ENCODE measurements at places on chromosomes 4 and X.
A peak's percentile ranks its signal among the peaks of the same experiment; 100 is the strongest.

- no peak for DNase-seq
Measured at GRCh38 chr4:152161676-152162330, 374.1 kb downstream of the FBXW7 start.

- no peak for DNase-seq
Measured at GRCh38 chr4:128290526-128290925, 2.9 kb upstream of the PGRMC2 start.

- DNase-seq, result no peak
Measured at GRCh38 chr4:139684351-139684750, 18.7 kb downstream of the MGST2 start.

DNA sequence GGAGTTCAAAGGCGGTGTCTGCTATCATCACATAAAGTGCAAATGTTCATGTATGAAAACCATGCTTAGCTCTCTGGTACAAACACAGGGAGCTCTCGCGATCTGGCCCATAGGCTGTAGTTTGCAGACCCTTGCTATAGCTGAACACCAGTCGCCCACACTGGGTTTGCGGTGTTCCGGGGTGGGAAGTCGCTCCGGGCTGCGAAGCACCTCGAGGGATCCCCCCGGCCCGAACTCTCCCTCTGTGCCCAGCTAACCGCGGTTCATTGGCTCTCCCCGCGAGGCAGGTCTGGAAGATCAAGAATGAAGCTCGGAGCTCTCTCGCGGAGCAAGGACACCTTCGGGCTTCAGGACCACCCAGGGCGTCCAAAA lies 341 bp upstream of the PRPS2 start:
- no peak for DNase-seq

GRCh38 chrX:75746891-75747639 lies 38.0 kb downstream of the MAGEE2 start:
- peak; percentile 28 for DNase-seq

GRCh38 chr4:7676398-7676922 lies 241.7 kb upstream of the PSAPL1 start:
- DNase-seq, result no peak

- DNase-seq, result no peak
Measured at GRCh38 chr4:100493756-100494155, 24.1 kb downstream of the EMCN start.

DNA sequence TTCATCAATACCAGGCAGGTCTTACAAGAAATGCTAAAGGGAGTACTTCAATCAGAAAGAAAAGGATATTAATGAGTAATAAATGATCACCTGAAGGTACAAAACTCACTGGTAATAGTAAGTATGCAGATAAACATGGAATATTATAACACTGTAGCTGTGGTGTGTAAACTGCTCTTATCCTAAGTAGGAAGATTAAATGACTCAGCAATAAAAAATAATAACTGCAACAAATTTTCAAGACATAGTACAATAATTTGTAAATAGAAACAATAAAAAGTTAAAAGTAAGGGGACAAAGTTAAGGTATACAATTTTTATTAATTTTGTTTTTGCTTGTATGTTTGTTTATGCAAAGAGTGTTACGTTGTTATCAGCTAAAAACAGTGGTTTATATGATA lies 43.7 kb upstream of the DACH2 start:
- no peak for DNase-seq

- DNase-seq, result peak; percentile 5
Measured at GRCh38 chrX:111869639-111870034, 6.3 kb upstream of the TRPC5OS start.

- DNase-seq, result no peak
Measured at GRCh38 chr4:56182356-56182755, 204.9 kb downstream of the AASDH start.

DNA sequence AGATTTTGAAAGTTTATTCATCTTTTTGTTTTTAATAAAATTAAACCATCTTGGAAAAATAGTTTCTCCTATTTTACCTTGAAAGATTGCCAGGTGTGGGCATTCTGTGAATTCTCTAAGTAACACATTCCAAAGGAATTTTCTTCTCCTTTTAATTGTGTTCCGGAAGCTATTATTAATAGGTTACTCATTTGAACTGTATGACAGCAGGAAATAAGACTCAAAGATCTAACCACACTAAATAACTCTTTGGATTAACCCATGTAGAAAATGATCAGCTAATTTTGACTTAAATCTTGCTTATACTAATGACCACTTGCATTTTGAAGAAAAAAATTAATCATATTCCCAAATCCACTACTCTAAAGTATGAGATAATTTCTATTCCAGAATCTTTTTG lies 17.6 kb upstream of the CCNI start:
- DNase-seq, result no peak

DNA sequence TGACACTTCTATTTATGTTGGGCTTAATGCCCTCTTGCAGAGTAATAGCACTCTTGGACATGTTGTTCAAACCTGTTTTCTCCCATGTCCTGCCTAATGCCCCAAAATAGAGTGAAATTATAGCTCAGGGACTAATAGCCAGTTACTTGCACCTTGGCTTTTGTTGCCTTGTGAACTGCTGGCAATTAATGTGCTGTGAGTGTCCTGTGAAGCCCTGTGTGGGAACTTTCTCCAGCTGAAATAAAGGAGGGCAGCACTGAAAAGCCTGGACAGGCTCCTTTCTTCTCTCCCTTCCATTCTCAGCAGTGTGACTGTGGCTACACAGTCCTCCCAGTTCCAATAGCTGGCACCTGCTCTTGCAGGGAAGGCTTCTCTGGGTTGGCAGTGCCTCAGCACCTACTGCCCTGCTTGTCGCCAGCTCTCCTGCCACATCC lies 72.4 kb downstream of the DCLK2 start:
- no peak for DNase-seq

DNA sequence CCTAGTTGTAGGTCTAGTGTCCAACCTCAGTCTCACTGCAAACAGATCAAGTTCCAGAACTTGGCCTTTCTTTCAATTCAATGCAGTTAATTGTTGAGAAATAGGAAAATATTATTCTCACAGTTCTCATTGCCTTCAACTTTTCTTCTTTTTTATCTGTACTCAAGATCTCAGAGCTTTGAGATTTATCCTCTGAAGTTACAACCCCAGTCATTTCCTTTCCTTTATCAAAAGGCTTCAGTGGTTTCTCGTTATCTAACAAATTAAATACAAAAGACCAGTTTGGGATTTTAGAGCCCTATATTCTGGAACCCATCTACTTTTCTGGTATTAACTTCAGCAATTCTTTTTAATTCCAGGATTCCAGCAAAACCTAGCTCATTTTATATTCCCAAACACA lies 130.2 kb downstream of the TMA16 start:
- no peak for DNase-seq

DNA sequence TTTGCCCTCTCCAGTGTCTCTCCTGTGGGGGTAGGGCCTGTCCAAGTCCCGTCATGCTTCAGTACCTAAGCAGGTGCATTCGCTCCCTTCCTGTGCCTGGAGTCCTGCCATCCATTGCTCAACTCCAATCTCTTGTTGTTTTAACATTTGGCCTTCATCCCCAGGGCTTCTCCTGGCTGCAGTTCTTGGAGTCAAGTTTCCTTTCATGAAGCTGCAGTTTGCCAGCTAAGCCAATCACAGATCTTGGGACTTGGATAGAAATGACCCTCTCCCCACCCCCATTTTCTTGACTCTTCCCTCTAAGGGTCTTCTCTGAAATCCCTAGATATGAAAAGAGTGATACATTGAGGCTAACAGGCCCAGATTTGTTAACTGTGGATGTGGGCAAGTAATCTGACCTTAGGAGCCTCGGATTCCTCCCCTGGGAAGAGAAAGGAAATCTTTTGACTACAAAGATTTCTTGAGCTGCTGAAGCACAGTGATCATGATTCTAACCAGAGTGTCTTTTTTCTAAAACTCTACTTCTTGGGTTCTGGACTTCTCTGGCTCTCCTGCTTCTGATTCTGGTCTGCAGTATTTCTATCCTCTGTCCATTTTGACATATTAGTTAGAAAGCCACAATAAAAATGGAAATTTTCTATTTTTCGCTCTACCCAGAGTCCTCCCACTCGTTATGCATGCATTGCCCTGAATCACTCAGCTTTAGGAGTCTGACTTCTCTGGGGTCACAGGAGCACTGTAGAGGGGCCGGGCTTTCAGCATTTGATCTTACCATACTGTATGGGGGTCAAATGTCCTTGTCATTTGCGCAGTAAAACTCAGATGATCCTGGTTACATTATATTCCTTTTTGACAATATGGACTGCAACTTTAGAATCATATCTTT lies 61.0 kb downstream of the CHRNA9 start:
- DNase-seq, result no peak

DNA sequence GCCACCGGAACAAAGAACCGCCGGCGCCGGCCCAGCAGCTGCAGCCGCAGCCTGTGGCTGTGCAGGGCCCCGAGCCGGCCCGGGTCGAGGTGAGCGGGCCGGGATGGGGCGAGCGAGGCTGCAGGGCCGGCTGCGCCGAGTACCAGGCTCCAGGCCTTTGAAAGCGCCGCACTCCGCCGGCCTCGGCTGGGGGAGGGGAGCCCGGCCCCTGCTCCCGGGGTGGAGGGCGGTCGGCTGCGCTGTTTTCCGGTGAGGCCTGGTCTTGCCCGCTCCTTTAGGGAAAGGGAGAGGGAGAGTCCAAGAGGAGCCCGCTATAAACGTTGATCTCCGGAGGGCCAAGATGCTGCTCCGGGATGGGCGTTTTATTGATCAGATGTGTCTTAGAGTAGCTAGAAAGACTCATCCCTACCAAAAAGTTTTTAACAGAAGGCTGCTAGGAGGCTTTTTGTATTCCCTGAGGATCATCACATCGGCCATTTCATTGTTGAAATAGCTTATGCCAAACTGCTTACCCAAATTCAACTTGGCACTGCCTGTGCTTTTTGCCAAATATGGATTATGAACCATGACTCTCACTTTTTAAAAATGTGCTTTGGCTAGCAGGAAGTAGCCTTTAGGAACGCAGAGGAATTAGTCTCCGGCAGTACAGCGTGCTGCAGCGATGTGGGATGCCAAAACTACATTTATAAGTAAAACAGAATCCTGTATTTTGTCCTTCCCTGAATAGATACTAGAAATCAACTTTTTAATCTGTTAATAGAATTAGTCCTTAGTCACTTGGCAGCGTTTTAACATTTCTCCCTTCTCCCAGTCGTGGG lies 760 bp downstream of the TMEM165 start:
- DNase-seq, result peak; percentile 17

DNA sequence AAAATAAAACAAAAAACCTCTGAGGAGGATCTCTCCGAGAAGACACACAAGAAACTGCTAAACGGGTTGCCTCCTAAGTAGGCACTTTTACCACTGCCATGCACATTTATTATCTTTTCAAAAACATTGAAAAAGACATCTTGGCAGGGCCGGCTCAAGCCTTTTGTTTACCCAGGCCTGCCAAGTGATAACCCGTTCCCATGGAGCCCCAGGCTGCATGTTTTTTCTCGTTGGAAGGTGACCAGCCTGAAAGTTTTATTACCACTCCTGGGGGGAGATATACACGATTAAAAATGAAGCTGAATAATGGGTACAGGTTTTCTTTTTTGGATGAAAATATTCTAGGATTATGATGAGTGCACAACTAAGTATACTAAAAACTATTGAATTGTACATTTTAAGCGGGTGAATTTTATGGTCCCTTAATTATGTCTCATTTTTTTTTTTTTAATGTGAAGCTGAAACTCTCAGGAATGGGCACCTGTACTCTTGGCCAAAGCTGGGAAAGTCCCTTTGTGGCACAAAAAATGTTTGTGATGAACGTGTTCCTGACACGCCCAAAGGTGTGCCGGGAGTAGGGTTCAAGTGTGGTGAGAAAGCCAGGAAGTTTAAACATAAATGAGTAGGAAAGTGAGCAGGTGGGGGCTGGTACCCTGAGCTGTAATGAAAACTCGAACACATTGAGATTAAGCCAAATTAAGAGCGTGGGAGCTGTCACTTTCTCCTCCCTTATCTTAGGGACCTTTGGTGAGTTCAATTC lies 1.5 kb upstream of the MAP7D2 start:
- no peak for DNase-seq

- no peak for DNase-seq
Measured at GRCh38 chr4:6996481-6996880, 46.7 kb upstream of the TADA2B start.

DNA sequence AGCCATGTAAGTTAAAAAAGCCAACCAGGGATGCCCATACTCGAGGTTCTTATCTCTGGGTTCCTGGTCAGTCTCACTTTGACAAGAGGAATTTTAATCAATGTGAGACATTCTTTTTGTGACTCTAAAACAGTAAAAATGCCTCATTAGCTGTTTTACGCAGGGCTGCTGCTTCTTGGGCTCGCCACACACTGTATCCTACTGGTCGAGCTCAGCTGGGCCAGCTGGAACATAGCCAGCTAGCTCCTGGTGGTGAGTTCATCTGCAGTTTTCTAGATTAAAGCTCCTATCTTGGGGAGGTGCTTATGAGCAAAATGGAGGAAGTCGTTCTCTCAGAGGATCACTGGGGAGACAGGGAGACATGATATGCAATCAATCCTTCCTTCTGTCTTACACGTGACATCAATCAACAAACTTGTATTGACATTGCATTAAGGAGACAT lies 55.9 kb upstream of the LEF1 start:
- DNase-seq, result no peak

- no peak for DNase-seq
Measured at GRCh38 chr4:68895561-68896198, 55.9 kb downstream of the UGT2A3 start.

DNA sequence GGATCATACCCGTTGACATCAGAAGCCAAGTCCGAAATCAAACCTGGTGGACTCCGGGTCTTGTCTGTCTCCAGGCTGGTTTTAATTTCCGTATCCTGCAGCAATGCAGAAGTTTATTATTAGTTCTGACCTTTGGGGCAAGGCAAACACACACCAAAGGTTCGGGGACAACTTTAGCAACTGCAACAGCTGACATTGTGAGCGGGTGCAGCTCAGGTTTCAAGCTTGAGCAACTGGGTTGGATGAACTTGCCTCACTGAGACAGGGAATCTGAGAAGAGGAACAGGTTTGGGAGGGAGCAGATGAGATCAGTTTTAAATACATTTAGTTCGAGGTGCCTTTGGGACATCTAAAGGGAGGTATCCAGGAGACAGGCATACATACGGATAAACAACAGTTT lies 110.7 kb downstream of the GNL3L start:
- no peak for DNase-seq

GRCh38 chr4:60805500-60806313 lies 394.4 kb upstream of the ADGRL3 start:
- no peak for DNase-seq

- no peak for DNase-seq
Measured at GRCh38 chr4:8046925-8047541, 107.4 kb upstream of the AFAP1 start.

- DNase-seq, result no peak
Measured at GRCh38 chr4:141654098-141654497, 17.7 kb downstream of the IL15 start.

DNA sequence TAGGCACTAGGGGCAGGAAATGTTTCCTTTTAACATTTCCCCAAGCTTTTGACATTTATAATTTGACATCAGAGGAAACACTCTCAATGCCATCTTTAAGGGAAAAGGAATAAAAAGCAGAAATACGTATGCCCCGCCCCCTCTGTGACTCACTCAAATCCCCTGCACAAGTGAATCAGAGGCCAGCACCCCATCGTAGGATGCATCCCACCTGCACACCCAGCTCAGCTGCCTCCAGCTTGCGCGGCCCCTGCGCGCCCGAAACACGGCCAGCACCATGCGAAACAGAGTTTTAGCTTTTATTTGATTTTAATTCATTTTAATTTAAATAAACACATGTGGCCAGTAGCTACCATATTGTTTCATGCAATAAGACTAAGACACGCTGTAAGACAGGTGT lies 29.5 kb downstream of the ABLIM2 start:
- no peak for DNase-seq

GRCh38 chrX:71224098-71224708 lies 1.2 kb downstream of the GJB1 start:
- no peak for DNase-seq

Measured in stimulated activated CD4-positive, alpha-beta T cell treated with anti-CD3 and anti-CD28 coated beads, Interleukin-1b, Interleukin-23, amount 100 ng/mL, for 4 hours (primary cell).